IMR-90 (cell line): ENCODE measurements at places on chromosomes 3 and 15. TPM values are rescaled to one million over a fixed set of nuclear protein-coding genes. Genes with fewer than 3 reads are reported as not detected.

Gene LRRC49
- 16.8 and 19.2 TPM in 2 replicates for total RNA-seq

Gene GP9
- total RNA-seq: not detected in 2 replicates

DNA sequence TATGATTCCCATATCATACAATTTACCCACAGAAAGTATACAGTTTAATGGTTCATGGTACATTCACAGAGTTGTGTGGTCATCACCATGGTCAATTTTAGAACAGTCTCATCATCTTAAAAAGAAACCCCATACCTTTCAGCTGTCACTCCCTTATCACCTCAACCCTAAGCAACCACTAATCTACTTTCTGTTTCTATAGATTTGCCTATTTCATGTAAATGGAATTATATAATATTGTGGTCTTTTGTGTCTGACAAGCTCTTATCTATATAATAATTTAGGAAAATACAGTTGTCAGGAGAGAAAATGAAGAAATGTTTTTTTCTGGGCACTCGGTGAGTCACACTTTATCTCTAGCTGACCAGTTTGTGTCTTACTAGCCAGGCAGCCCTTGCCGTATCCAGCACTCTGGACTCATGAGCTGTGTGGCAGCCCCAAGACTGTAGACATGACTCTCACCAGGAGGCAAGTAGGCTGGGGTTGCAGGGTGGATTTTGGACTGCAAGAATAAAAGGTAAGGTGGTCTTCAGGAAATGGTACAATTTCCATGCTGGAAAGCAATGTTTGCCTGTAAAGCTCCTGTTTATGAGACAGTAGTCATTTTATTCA is 234.6 kb downstream of the THRB start:
- DNase-seq: peak; percentile 22

DNA sequence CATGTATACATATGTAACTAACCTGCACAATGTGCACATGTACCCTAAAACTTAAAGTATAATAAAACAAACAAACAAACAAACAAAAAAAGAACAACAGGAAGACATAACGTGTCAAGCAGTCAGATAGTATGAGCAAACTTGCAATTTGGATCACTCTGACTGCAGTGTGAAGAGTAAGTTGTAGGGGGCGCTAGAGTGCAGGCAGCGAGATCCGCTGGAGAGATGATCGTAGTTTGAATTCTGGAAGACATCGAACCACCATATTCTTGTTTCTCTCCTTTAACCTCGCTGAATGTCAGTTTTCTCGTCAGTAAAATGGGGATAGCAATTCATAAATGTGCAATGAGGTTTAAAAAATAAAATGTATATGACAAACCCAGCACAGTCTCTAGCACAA is 165.2 kb upstream of the LMCD1 start:
- DNase-seq: no peak

Gene CHST2
- 0.90 and 1.1 TPM in 2 replicates for total RNA-seq

DNA sequence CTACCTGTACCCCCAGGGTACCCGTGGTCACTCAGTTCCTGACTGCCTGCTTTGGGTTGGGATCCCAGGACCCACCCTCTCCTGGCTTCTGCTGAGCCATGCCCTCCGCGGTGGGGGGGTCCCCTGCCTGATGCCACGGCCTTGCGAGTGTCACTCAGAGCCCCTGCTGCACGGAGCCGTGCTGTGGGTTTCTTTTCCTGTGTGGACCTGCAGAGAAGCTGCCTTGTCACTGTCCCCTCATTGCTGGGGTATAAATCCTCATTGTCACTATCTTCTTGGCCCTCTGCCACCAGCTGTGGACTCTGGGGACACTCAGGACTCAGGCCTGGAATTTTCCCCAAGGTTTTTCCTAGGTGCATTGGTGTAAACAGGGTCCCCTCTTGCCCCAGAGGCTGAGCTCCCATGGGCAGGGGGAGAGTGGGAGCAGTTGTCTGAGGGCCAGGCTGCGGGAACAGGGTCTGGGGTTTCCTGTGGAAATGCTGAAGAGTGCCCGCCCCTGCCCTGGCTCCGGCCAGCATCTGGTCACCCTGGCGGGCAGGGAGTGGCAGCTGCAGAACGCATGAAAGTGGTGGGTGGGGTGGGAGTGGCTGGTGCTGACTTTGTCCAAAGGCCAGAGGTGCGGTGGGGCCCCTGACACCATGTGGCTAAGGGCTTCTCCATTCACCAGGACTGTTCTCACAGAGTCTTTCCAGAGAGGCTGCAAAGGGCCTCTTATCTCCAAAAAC is 191.7 kb downstream of the GOLGA6L6 start:
- no peak for DNase-seq

- peak; percentile 58 for DNase-seq
Measured at GRCh38 chr15:92845126-92845508, 55.0 kb upstream of the CHD2 start.

GRCh38 chr3:114362815-114363214 is 69.0 kb downstream of the TIGIT start:
- DNase-seq: peak; percentile 48

Gene ALCAM
- total RNA-seq: 400 and 423 TPM in 2 replicates

DNA sequence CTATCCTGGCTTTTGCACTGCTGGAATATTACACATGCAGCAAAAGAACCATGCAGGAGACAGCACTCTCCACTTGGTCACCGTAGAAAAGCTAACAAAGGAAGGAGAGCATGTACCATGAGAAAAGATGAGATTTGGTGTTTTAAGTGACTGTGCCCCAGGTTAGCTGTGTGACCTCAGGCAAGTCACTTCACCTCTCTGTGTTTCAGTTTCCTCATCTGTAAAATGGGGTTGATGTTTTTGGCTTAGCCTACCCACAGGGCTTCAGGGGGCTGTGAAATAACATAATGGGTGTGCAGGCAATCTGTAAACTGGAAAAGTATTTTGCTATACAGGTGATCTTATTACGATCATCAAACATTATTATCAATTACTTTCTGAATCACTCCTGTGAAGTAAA is 69.3 kb upstream of the SLC6A11 start:
- DNase-seq: no peak

- DNase-seq: no peak
Measured at GRCh38 chr15:27475395-27475794, 504.4 kb downstream of the GABRG3 start.

DNA sequence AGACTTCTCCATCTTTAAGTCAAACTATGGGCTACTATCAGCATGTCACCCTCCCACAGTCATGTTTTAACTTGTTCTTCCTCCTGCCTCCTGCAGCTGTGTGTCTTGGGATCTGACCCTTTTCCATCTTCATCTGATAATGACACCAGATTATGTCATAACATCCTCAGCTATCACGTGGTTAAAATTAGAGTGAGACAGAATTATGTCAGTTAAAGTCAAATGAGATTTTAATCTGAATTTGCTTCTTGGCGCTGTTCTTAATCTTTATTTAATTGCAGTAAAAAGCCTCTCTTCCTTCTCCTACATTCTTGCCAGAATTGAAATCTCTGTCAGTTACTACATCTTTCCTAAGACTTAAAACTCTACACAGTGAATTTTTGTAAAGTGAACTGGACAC is 107.2 kb downstream of the ARPP21 start:
- no peak for DNase-seq

Gene IL17RD
- 0.72 and 0.83 TPM in 2 replicates for total RNA-seq

- no peak for DNase-seq
Measured at GRCh38 chr3:131957980-131958379, 76.8 kb downstream of the CPNE4 start.

Gene DUOXA2
- total RNA-seq: not detected in 2 replicates

Gene TEX9
- total RNA-seq: 1.4 and 2.5 TPM in 2 replicates

DNA sequence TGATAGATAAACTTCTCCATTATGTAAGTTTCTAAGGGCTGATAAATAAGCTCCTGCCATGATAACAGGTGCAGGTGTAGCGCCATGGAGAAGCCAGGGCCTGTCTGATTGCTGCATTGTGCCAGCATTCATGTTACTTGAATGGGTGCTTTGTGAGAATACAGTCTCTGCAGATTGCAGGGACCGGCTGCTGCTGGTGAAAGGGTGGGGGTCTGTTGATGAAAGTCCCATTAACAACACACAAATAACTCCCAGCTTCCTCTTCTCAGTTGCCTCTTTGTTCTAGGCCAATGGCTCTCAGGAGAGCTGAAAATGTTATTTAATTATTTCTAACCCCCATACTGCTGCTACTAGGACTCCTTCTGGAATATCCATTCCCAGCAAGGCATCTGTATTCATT is 77.2 kb downstream of the RTP4 start:
- DNase-seq: no peak

Gene NAA50
- 115 and 125 TPM in 2 replicates for total RNA-seq

DNA sequence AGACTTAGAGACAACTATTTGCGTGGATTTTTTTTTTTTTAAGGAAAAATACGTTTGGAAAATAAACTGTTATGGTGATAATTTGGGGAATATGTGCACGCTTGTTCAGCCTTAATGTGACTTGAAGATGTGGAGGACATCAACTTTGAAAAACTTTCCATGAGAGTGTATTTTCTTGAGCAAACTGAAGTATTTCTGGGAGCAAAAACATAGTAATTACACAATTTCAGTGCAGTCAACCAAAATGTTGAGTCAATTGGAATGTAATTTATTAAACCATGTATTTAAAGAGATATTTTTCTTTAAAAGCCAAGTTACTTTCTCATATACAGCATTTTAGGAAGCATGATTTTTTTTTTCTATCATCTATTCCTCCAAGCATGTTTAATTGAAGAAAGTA is 80.3 kb upstream of the FLNB start:
- peak; percentile 52 for DNase-seq

Gene PLCB2
- total RNA-seq: 0.18 and 0.28 TPM in 2 replicates

GRCh38 chr3:101992863-101993262 is 143.5 kb downstream of the NFKBIZ start:
- DNase-seq: no peak

GRCh38 chr15:60423537-60423936 is 25.8 kb upstream of the ANXA2 start:
- DNase-seq: peak; percentile 92

- peak; percentile 54 for DNase-seq
Measured at GRCh38 chr3:105686278-105686897, 182.4 kb downstream of the CBLB start.

- peak; percentile 83 for DNase-seq
Measured at GRCh38 chr3:71681224-71681668, 44.0 kb downstream of the EIF4E3 start.
